LNCaP clone FGC (cell line): ENCODE measurements at places on chromosomes 5 and 9.

- DNase-seq, result no peak
Observed at GRCh38 chr5:113660206-113660605, 146.7 kb downstream of the YTHDC2 start.

DNA sequence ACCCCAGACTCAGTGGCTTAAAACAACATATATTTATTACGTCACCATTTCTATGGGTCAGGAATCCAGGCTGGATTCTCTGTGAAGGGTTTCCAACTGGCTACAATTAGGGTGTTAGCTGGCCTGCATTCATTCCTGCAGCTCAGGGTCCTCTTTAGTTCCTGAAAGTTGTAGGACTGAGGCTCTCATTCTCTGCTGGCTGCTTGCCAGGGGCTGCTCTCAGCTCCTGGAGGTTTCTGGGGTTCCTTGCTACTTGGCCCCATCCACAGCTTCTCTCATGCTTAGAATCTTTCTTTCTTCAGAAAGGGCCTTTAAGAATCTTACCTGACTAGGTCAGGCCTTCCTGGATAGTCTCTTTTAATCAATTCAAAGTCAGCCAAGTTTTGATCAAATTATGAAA lies 424.6 kb downstream of the GADD45G start:
- DNase-seq, result no peak

- no peak for DNase-seq
Observed at GRCh38 chr9:967903-968641, 8.4 kb upstream of the DMRT3 start.

- no peak for DNase-seq
Observed at GRCh38 chr9:137721899-137722298, 103.1 kb downstream of the EHMT1 start.

- no peak for DNase-seq
Observed at GRCh38 chr5:71924325-71924724, 182.9 kb upstream of the MAP1B start.

GRCh38 chr5:145680169-145680568 lies 155.0 kb downstream of the PRELID2 start:
- no peak for DNase-seq
